ENCODE measurements at places on chromosomes 2 and 18.

DNA sequence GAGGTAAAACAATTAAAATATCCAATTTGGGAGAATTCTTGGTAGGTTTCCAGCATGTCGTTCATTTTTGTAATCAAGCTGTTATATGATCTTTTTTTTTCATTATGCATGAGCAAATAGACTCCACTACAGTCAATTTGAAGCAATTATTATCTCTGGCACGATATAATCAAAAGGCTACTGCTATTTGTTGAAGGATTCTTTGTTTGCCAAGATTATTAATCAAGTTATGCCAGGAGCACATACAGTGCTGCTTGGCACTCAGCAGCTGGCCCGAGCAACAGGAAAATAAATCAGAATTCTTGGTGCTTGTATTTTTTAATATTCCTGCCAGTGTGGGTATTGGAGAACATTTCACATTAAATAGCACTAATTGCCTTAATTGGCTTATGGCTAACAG, 279.5 kb downstream of the RND3 start:
- no peak for DNase-seq

- no peak for DNase-seq
These were observed 17.9 kb downstream of the LYPD6 start for GRCh38 chr2:149348291-149348690.

DNA sequence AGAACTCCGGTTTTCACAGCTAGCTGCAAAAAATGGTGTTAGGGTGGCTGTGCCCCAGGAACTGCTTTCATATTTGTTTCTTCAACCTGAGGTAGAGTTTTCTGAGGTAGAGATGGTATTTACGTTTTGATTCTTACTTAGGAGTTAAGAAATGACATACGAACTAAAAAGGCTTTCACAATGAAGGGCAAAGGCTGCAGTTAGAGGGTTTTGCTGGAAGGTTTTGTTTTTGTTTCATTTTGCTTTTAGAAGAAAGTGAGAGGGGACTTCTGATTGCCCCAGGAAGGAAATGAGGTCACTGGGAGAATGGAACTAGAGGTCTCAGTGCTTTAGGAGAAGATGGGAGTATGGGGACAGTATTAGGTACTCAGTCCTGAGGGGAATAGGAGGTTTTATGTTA, 15.5 kb downstream of the CDCA7 start:
- DNase-seq, result no peak

- no peak for DNase-seq
These were observed 49.6 kb upstream of the PTH2R start for GRCh38 chr2:208356846-208357574.

DNA sequence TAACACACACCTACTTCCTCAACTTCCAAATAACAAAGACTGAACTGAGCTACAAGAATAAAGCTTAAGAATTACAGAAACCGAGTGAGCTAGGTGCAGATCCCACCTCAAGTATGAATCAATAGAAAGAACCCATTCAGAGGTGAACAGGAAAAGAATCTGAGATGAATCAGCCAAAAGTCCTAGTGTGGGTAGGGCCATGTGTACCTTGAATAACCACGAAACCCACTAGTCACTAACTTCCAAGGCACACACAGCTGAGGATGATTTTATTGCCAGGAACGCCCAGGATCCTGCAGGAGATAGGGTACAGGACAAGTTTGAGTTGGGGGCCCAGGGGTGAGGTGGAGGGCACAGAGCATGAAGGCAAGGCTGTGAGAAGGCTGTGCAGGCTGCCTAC, 99.7 kb upstream of the REG3A start:
- DNase-seq, result no peak

DNA sequence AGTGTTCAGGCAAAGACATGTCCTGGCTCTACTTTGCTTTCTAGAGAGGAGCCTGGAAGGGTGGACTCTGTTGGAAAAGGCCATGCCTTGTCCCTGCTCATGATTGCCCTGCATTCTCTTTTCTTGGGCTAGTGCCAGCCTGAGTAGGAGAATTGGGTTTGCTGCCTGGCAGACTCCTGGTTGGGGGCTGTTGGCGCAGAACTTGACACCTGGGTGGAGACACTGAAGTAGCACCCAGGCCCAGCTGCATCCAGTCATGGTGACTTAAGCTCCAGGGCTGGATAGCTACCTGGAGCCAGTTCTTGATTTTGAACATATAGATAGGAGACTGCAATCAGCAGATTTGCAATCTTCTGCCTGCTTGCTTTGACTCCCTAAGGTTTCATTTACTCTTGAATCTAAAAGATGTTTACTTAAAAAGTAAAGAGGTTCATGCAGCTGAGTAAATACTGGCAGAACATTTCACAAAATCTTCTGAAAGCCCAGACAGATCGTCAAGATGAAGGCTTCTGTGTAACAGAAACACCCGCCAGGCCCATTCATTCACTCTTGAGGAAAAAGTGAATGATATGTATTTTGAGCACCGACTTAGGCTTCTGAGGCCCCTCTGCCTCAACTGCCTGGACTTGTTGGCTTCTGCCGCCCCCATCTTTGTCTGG, 38.0 kb upstream of the YWHAQ start:
- no peak for DNase-seq

GRCh38 chr2:42191285-42192009, 22.3 kb downstream of the EML4 start:
- no peak for DNase-seq

DNA sequence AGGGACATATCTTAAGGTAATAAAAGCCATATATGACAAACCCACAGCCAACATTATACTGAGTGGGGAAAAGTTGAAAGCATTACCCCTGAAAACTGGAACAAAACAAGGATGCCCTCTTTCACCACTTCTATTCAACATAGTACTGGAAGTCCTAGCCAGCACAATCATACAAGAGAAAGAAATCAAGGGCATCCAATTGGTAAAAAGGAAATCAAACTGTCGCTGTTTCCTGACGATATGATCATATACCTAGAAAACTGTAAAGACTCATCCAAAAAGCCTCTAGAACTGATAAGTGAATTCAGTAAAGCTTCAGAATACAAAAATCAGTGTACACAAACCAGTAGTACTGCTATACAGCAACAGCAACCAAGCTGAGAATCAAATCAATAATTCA, 53.8 kb upstream of the PSME4 start:
- no peak for DNase-seq

DNA sequence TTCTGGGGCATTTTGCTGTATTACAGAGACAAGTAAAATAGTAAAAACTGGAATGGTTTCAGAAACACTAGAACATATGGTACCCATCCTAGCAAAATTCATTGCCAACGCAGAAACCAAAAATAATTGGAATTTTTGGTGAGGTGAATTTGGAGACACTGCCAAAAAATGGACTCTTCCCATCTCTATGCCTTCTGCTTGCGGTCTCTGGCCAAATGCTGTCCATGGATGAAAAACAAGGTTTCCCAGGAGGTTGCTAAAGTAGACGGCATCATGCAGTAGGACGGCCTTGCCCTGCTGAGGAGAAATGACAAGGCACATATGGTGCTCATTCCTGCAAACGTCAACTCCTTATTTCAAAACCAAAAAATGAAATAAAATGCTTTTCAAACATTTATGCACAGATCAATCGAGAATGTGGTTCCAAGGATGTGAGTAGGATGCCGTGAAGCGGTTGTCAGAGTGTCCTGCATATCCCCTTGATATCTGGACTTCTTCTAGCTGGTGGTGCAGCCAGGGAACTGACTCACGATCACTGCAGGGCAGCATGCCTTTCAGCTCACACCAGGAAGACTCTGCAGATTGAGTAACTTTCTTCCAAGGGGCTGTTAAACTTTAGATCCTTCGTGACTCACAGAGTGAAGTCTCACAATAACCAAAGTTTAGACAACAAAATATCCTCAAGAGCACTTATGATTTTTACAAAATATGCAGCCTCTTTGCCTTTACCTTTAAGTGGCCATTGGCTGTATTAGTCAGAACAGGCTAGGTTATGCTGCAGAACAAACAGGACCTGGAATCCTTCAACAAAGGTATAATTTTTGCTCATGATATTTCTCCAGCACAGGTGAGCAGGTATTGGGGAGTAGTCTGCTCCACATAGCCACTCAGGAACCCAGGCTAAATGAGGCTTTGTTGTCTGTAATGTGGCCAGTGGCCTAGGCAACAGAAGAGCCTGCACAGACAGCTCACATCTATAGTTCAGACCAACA, 149.4 kb upstream of the NDUFV2 start:
- DNase-seq, result no peak

- DNase-seq, result no peak
These were observed 67.0 kb downstream of the DGKD start for GRCh38 chr2:233421091-233421816.

- peak; percentile 33 for DNase-seq
These were observed 37.6 kb upstream of the MGAT4A start for GRCh38 chr2:98768384-98769113.

DNA sequence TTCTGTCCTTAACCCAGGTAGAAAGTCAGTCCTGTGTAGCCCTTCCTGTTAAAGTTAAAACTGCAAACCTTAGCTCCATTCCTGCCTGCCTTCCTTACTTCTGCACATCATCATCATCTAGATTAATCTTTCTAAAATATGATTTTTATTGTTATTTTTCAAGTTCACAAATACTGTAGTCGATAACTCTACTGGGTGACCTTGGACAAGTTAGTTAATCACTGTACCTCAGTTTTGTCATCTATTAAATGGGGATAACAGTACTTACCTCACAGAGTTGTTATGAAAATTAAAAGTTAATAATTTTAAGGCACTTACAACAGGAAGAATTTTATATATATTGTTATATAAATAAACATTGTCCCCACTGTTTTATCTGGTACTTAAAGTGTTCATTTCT, 2.5 kb upstream of the YPEL5 start:
- DNase-seq, result no peak

DNA sequence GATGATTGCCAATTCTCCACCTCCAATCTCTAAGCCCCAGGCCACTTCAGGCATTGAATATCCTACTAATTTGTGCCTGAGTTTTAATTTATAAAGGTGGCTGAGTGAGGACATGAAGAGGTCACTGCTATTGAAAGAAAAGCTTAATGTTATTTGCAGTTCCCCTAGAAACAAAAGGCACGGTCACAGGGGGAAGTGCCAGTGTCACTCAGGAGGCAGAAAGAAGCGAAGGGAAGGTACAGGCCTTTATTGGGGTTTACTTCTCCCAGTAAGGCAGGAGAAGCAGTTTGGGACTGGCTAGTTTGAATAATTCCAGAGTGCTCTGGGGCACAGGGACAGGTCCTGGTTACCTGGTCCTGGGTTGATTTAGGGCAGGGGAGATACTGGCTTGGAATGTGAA, 1.7 kb upstream of the ABHD1 start:
- no peak for DNase-seq

- no peak for DNase-seq
These were observed 659.8 kb downstream of the CPS1 start for GRCh38 chr2:211216221-211216620.

DNA sequence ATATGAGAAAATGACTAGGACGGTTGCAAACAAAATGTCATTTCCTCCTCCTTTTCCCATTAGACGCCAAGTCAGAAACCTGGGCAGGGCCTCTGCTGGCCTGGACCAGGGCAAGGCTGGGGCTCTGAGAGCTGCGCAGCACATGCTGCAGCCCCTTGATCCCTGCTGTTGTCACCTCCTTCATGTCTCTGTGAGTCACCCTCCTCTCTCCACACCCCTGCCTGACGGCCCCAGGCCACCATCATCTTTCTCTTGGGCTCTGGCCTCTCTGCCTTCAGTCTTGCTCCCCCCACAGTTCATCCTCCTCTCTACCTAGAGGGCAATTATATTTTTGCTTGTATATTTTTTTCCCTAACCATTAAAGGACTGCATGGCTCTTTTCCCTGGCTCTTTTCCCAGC, 10.0 kb downstream of the FLACC1 start:
- DNase-seq, result no peak

- DNase-seq, result no peak
These were observed 2.7 kb downstream of the MIB1 start for GRCh38 chr18:21743166-21743832.

DNA sequence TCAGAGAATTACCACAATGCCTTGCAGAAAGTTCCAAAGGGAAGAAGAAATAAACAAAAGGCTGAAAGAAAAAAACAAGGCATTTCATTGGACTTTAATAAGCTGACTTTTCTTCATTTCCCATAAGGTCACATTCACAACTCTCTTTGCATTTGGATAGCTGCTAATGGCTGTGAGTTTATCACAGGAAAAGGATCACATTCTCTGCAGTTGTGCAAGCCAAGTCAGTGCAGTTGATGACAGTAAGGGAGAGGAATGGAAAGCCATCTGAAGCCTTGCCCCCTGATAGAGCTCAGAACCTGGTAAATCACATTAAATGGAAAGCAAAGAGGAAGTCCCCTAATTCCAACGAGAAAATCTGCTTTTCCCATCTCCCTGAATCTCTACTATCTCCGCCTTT, 950.6 kb downstream of the CNTNAP5 start:
- no peak for DNase-seq

GRCh38 chr2:216696751-216697560, 1.6 kb upstream of the IGFBP5 start:
- DNase-seq, result no peak

DNA sequence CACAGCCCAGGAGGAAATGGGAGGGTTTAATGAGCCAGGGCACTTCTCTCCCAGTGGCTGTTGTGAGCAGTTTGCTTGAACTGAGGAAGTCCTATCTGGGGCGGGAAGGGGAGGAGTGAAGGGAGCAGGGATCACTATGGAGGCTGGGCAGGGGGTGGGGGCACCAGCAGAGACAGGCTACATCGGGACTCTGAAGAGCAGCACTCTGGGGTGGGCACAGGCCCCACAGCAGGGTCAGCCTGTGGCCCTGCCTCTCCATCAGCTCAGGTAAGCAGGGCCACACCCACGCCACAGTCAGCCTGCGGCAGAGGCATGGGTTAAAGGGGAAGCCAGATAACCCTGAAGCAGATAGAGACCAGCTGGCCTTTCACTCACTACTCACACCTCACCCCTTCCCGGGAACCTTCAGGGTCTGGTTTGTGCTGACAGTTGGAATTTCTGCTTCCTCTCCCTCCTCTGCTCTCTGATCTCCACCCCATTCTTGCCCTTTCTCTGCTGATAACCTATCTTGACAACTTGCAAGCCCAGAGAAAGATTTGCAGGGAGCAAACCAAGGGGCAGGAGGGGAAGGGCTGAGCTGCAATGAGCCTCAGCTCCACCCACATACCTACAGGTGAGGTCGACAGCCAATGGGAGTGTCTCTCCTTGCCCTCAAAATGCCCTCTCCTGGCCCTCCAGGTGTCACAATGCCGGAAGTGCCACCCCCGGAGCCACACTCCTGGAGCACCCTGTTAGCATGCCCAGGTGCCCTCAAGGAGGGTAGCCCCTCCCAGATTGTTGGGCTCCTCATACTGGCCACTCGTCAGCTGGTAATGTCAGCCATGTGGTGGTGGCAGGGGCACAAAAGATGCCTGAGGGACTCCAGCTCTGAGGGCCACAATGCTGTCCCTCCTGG, 3.7 kb downstream of the SIGLEC15 start:
- DNase-seq, result no peak

GRCh38 chr2:165969227-165969626, 15.7 kb upstream of the TTC21B start:
- no peak for DNase-seq

- DNase-seq, result no peak
These were observed 18.4 kb upstream of the VIT start for GRCh38 chr2:36677996-36678605.

- DNase-seq, result no peak
These were observed 57.6 kb upstream of the KLHL29 start for GRCh38 chr2:23327416-23327815.
